Subcutaneous adipose tissue (tissue), 4 donors: ENCODE measurements at places on chromosomes 6 and 20. TPM values are rescaled to one million over a fixed set of nuclear protein-coding genes. Genes with fewer than 3 reads are reported as not detected.

Gene LGSN
- not detected for total RNA-seq

Gene MAP7
- total RNA-seq = 4.7 TPM

Gene RNF146
- 118 TPM for total RNA-seq

Gene RBCK1
- 57.3 TPM for total RNA-seq

Gene BEND6
- total RNA-seq = 0.98 TPM

Gene SPDEF
- not detected for total RNA-seq

Gene NMBR
- total RNA-seq = not detected

Gene OR2H1
- total RNA-seq = not detected

Gene SEL1L2
- 1.1 TPM for total RNA-seq

Gene OR2B6
- total RNA-seq = not detected
